CD4-positive, alpha-beta T cell treated with Interleukin-15 for 4 hours (primary cell): ENCODE measurements at places on chromosomes 7 and 10.

GRCh38 chr10:105837951-105838350 lies 1196.9 kb downstream of the SORCS3 start:
- DNase-seq, result peak; percentile 37

DNA sequence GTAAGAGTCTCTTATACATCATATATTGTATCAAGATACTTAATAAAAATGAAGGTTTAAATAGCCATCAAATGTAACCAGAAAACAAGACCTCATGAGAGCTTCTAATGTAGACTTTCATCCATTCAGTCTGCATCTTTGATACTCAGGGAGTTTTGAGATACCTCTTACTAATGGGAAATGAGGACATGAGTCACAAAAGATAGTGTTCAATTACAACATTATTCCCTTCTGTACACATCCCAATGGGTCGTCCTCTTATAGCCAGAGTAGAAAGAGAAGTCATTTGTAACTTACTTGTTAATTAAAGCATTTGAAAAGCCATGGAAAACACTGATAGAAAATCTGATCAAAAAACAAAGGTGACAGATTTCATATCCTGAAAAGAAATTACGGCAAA lies 19.4 kb downstream of the SHTN1 start:
- no peak for DNase-seq

GRCh38 chr10:57791546-57791945 lies 476.1 kb downstream of the IPMK start:
- DNase-seq, result no peak

DNA sequence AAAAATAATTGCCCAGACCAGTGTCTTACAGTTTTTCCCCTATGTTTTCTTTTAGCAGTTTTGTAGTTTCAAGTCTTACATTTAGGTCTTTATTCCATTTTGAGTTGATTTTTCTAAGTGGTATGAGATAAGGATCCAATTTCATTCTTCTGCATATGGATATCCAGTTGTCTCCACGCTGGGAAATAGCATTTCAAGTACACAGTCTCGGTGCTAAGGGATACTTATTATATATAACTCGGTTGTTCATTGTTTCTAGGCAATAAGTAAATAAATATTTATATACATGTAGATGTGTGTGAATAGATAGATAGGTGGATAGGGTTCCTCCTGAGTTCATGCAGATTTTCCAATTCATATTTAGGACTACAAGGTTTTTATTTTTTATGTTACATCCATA lies 16.0 kb downstream of the TAF3 start:
- DNase-seq, result no peak

- no peak for DNase-seq
Measured at GRCh38 chr10:103790580-103790979, 64.8 kb downstream of the SH3PXD2A start.

GRCh38 chr7:157150882-157151281 lies 12.2 kb downstream of the UBE3C start:
- DNase-seq, result no peak

GRCh38 chr7:7820939-7821338 lies 102.5 kb upstream of the RPA3 start:
- no peak for DNase-seq

GRCh38 chr10:88892222-88892967 lies 12.3 kb downstream of the STAMBPL1 start:
- no peak for DNase-seq

DNA sequence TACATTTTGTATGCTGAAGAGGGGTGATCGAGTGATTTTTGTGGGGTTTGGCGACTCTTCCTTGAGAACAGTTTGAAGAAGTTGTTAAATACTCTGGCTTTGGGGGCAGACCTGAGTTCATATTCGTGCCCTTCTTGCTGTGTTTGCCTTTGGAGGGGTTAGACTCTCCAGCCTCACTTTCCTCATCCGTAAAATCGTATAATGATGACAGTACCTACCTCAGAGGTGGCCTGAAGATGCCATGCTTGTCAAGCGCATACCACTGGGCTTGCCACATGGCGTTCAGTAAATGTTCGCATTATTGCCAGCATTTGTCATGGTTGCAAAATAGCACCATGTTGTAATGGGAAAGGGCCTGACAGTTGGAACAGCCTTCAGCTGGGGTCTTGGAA lies 1.3 kb downstream of the STK17A start:
- peak; percentile 34 for DNase-seq

DNA sequence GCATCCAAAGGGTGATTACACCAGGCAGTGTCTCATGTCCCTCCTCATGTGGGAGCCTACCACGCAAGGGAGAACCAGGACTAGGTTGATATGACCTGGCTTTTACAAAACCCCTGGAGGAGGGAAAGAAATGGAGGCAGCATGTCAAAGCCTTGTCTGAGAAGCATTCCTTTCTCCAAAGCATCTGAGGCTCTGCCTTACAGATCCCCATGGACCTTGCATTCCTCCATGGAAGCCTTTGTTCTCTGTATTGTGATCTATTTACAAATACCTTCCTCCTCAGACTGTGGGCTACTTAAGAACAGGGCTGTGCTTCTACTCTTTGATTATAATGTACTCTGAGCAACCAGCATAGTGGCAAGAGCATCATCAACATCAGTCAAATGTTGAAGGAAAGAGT lies 197.0 kb downstream of the PLXNA4 start:
- DNase-seq, result no peak

- DNase-seq, result no peak
Measured at GRCh38 chr10:3482200-3482993, 302.6 kb downstream of the KLF6 start.

DNA sequence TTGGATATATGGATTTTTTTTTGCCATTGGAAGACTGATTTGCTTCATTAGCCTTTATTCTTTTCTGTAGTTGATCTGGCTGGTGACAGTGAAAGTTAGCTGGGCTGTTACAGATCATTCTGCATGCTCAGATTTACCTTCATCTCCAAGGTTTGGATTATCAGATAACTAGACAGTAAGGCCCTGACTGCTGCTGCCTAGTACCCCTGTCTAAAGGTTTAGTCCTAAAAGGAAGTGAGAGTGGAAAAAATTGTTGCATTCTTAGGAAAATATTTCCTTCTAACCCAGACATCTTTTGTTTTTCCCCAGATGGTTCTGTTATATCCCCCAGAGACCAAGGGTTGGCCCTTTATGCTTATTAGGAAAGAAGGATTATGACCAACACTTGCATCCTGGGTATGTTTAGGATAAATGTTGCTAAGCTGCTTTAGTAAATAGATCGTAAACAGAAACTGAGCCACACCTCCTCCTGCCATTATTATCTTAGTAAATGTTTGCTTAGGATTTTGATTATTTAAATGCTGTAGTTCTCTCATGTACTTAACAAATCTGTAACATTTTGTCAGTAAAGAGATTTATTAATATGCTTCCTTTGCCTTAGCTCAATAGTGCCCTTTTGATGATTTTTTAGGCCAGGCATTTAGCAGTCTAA lies 44.4 kb downstream of the MCU start:
- no peak for DNase-seq

DNA sequence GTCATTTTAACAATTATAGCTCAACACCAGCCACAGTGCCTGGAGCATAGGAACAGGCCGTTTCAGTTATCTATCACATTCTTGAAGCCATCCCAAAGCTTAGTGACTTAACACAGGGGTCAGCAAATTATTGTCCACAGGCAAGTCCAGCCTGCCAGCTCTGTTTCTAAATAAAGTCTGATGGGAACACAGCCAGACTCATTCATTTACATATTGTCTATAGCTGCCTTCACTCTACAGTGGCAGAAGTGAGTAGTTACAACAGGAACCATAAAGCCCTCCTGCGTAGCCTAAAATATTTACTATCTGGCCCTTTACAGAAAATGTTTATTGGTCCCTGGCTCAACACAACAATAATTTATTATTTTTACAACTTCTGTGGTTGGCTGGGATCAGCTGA lies 407.5 kb upstream of the AUTS2 start:
- no peak for DNase-seq

DNA sequence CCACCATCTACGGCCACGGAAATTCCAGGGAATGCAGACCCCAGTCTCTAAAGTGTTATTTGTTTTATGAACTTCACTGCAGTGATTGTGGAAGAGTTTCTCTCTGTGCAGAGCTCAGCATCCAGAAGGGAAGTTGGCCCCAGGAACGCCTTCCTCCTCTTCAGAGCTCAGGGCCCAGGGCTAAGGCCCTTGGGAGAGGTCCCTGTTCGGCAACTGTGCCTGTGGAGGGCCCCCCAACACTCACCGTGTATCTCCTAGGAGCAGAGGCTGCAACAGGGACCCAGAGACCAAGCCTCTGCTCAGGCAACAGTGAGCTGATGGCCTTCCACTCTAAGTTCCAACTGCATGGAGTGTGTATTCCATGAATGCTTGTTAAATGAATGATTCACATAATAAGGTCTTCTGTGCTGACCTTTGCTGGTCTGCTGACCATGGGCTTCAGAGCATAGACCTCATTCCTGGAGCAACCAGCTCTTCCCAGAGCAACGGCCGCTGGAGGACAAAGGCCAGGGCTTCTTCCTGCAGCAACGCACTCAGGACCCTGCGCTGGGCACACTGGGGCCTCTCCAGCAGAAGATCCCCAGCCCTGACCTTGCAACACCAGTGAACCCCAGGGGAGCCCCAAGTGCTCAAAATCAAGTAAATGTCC lies 7.7 kb downstream of the DIP2C start:
- no peak for DNase-seq

DNA sequence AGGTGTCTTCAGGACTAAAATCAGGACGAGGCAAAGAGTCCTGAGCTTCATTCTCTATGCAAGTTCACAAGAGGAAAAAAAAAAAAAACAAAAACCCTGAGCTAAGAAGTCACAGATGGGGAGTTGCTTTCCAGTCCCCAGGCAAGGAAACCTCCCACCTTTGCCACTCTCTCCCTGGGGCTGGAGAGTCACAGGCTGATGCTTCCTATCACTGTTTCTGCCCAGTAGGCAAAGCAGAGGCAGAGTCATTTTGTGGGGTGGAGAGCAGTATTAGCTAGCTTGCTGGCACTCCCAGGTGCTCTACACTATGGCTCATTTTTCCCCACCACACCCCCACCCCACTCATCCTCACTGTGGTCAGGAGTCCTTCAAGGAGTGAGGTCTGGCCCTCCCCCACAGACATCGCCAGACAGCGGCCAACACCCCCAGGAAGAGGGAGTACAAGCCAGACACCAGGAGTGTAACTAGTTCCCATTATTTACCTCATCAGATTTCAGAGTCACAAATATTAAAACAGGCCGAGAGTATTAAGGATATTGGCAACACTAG lies 34.6 kb upstream of the UNC5B start:
- no peak for DNase-seq

DNA sequence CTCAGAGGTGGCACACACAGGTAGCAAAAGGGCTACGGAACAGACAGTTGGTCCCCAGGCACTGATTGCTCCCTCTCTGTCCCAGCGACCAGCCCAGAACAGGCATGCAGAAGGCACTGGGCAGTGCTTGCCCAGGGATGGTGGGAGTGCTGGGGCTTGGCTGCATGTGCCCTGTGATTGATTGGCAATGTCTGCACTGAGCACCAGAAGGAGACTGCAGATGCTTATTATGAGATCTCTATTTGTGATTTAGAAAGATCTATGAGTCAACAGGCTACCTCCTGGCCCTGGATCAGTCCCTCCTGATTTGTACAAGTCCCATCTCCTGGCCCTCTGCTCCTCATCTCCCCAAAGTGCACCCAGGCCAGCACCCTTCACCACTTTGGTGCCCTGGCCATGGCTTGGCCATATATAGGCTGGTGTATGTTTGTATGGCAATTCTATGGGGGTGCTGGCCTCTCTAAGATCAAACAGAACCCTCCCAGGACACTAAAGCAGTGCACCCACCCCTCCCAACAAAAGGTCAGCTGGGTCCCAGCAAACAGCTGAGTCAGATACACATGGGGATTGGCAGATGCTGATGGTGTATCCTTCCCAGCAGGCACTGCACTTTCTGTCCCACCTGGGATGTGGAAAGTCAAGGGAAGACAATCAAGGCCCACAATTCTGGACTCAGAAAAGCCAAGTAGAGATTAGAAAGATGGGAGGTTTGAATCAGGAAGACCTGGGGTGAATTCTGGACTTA lies 30.9 kb downstream of the CAMK2B start:
- no peak for DNase-seq

- DNase-seq, result no peak
Measured at GRCh38 chr10:75283078-75283670, 47.4 kb upstream of the COMTD1 start.

- DNase-seq, result no peak
Measured at GRCh38 chr10:14548970-14549369, 218.2 kb upstream of the FRMD4A start.

- no peak for DNase-seq
Measured at GRCh38 chr10:46263831-46264268, 22.9 kb upstream of the ANTXRL start.

DNA sequence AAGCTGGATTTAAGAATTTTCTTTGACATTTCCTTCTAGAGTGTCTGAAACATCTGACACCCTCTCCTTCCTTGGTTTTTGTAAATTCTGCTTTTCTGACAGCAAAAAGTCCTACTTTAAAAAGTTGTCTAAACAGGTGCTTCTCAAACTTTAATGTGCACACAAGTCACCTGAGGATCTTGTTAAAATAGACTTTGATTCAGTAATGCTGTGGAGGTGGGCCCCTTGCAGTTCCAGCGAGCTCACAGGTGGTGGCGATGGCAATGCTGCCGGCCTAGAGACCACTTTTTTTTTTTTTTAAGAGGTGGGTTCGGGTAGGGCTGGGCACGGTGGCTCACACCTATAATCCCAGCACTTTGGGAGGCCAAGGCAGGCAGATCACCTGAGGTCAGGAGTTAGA lies 77.1 kb downstream of the ABCC2 start:
- no peak for DNase-seq

GRCh38 chr7:142722248-142722794 lies 27.0 kb upstream of the PRSS1 start:
- DNase-seq, result no peak

DNA sequence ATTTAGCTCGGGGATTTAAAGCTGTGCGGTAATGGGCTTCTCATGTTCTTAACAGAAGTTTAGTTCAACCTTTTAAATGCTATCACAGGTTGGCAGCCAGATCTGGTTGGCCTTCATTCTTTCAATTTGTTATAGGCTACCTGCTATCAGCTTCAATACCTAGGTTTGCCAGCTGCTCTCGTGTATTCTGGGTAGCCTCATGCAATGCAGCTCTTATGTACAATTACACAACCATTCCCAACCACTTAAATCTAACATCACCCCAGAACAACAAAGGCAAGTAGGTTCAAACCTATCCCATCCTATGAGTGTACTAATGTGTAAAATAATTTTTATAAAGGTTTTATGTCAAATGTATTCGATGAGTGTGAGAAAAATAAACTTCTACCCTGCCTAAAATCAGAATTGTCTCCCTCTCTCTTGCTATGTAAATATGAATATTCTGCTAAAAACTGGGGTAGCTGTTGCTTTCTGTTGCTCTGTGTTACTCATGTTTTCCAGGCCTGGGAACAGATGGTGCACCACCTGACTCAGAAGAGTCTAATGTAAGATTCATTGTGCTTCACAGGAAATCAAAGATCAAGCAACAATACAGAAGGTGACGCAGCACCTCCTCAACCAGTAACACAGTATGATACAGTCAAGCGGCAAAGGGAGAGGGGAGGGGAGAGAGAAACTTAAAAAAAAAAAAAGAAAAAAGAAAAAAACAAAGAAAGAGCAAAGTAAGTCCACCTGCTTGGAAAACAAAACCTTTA lies 188.6 kb downstream of the ETV1 start:
- DNase-seq, result no peak

GRCh38 chr10:76921383-76922010 lies 716.1 kb downstream of the KCNMA1 start:
- no peak for DNase-seq

GRCh38 chr10:49512121-49512809 lies 26.7 kb downstream of the ERCC6 start:
- DNase-seq, result peak; percentile 46

GRCh38 chr7:97460433-97460832 lies 271.5 kb upstream of the TAC1 start:
- no peak for DNase-seq
